ENCODE measurements at places on chromosomes 4 and X.

DNA sequence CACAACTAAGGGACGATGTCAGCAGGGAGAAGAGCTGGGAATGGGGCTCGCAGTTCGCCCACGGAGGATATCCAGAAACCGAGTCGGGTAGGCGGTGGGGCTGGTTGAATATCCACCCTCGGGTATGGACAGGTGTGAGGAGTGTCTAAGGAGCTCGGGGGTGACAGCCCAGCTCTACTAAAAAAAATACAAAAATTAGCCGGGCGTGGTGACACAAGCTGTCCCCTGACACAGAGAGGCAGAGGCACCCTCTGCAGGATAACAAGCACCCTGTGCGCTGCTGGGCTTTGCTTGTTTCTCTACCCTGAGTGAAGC, 12.2 kb upstream of the ASMTL start:
- no peak for DNase-seq

GRCh38 chr4:147284256-147284835, 196.6 kb upstream of the EDNRA start:
- DNase-seq, result no peak

- DNase-seq, result no peak
These were observed 19.5 kb downstream of the TMPRSS11E start for GRCh38 chr4:68466751-68467150.

DNA sequence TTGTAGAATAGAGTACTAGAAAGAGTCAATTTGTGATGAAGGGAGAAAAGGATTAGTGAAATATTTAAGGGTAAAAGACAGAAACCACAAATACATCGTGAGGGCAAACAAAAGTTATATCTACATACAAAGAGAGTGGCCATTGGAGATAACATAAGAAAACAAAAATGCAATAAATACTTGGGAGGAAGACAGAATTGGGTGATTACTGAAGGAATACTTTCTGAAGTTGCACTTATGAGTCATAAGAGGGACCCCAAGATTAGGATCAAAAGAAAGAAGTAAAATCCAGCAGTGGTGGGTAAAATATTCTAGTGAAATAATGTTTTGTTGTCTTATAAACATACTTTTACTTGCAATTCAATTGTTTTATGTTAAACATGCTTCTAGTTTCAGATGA, 53.7 kb downstream of the GLRA3 start:
- DNase-seq, result no peak

DNA sequence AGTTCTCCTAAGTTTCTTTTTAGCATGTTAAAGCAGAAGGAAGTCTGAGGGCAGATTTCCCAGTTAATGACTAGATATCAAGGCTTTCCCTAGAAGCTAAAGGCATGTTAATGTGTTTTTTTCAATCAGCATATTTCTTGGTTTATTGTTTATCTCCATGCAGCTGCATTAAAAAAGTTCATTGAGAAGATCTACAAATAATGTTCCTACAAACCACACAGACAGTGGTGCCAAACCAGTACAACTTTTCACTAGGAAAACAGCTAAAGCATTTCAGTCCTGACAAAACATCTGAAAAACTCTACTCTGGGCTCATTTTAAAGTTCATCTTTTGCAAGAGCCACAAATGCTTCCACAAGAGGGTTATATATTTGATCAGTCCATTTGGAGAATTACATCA, 320.0 kb downstream of the ADGRL3 start:
- DNase-seq, result no peak

DNA sequence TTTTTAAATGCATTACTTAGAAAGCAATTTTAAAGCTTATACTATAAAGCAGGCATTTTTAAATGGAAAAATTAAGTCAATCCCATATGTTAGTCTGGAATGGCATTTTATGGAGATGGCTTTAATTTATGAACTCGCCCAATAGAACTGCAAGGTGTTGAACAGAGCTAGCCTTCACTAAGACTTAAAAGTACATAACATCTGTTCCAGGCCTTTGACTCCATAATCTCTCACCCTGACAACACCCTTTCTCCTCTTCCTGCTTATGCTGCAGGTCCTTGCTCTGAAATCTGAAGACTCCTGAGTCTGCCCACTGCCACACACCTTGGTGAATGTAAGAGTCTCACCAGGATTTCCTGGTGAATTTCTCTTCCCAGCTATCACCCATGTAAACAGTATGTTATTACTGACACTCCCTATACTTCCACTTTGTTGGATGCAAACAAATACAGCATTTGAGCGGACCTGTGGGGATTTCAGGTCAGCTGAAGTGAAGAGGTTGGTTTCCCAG, 17.7 kb upstream of the SLC39A8 start:
- DNase-seq, result no peak

DNA sequence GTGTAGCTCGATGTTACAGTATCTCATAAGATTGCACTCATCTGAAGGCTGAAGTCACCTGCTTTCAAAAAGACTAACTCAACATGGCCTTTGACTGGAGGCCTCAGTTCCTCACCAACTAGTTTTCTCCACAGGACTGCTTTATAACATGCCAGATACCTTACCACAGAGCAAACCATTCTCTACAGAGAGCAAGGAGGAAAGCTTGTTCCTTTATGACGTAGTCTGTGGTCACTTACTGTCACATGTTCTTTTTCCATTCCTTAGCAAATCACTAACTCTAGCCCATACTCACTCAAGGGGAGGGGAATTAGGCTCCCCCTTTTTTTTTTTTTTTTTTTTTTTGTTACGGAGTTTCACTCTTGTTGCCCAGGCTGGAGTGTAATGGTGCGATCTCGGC, 3.2 kb downstream of the THAP9 start:
- DNase-seq, result no peak

- no peak for DNase-seq
These were observed 22.2 kb downstream of the WDR19 start for GRCh38 chr4:39204543-39204942.

DNA sequence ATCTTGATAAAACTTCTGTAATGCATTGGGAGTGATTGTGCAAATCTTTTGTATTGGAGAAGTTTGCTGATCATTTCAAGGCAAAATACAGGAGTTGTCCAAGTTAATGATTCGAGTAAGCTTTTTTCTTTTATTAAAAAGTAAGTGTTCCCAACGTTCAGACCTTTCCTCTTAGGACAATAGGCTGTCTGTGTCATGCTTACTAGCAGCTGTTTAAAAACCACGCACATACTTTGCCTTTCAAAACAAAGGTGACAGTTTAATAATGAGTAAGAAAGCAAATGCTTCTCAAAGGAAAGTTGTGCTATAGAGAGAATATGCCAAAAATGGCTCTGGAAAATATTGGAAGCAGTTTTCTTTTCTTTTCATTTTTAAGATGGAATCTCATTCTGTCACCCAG, 11.2 kb downstream of the TRAPPC11 start:
- no peak for DNase-seq

DNA sequence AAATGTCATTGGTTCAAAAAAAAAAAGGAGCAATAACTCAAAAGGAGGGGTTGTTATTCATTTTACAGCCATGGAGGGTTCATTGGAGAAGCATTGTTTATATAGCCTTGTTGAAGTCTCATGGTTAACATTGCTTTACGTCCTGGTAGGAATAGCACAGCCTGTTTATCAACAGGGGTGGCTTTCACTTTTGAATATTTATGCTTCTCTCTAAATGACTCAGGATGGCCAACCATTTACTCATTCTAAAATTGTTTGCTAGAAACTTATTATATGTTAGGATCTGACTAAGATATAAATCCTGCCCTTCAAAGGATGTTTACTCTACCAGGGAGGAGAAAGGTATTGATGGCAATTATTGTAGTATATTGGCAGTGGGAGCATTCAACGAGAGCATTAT, 534.1 kb upstream of the GALNTL6 start:
- DNase-seq, result no peak

GRCh38 chrX:15496824-15497223, 3.7 kb upstream of the PIR start:
- no peak for DNase-seq

DNA sequence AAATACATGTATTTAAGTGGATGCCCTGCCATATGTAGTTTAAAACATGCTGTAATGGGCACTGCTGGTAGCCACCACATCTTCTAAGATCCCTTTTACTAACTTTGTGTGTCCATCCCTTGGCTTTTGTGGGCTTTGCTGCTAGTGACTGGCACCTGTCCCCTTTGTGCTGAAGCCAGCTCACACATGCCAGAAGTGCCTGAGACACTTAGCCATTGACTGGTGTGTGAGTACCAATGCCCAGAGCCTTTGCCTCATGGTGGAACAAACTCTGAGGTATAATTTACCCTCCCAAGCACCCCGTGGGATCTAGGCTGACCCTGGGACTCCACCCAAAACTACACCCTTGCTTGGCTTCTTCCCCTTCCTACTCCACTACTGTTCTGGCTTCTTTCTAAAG, 33.0 kb downstream of the ARHGAP6 start:
- no peak for DNase-seq

DNA sequence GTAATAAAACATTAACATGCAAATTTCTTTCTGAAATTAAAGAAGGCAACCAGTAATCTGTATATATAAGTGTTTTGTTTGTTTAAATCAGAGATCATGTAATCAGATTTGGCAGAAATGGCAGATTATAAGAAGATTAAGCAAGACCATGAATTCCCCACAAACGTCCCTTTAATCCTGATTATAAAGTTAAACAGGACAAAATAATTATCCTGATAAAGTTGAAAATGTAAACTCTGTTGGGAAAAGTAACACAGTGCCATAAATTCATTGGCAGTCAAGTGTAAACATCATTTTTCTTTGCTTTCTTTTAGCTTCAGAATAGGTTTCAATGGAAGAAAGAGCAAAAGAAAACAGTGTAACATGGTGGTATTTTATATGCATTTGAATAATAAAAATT, 256.3 kb downstream of the KCNIP4 start:
- no peak for DNase-seq

- DNase-seq, result no peak
These were observed 113.2 kb upstream of the PPP2R3B start for GRCh38 chrX:499870-500364.

- DNase-seq, result no peak
These were observed 190.6 kb downstream of the DLG3 start for GRCh38 chrX:70635227-70635626.

GRCh38 chr4:80062527-80062926, 10.5 kb downstream of the ANTXR2 start:
- no peak for DNase-seq

DNA sequence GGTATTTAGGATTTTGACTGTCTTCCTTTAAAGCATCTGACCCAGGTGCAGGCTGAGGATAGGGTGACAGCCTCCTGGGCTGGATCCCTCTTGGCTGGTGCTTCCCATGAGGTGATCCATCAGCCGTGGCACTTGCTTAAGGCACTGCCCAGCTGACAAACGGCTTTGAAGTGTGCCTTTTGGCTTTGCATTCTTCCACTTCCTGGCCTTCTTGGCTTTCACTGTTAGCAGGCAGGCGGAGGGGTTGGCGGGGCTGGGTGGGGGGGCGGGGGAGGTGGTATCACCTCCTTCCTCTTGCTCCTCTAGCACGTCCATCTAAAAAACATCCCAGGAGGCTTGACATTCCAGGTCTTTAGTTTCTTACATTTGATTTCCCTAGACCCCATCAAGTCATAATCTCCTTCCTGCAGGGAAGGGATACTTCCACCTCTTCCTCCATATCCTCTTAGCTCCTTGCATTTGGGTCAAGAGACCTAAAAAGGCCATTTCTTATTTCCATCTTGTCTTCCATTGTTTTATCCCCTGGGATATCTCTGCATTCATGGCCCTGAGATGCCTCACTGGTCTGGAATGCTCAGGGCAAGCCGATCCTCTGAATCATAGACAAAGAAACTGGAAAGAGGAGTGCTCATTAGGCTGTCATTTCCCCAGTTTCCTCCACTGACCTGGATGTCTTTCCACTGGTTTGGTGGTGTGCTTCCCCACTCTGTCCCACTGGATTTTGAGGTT, 11.3 kb upstream of the APLN start:
- no peak for DNase-seq

GRCh38 chr4:2792711-2793585, at the start of gene SH3BP2:
Gene SH3BP2 (plus strand): TSS chr4:2793085. CDS start chr4:2820618, 27,533 bp downstream.
- DNase-seq, result peak; percentile 71

DNA sequence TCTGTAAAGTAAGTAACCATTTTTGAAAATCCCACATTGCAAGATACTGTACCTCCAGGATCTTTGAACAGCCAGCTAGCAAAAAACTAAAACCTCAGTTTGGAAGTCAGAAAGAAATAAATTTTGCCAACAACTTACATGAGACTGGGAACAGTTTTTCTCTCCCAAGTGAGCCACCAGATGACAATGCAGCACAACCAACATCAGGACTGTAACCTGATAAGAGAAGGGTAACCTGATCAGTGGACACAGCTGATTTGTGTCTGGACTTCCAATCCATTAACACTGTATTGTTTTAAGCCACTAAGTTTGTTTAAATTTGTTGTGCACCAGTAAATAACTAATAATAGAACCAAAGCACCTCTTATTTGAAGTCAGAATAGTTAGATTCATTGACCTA, 923.3 kb downstream of the FAT4 start:
- DNase-seq, result no peak

- no peak for DNase-seq
These were observed 36.6 kb downstream of the IGFBP7 start for GRCh38 chr4:57073559-57073958.

DNA sequence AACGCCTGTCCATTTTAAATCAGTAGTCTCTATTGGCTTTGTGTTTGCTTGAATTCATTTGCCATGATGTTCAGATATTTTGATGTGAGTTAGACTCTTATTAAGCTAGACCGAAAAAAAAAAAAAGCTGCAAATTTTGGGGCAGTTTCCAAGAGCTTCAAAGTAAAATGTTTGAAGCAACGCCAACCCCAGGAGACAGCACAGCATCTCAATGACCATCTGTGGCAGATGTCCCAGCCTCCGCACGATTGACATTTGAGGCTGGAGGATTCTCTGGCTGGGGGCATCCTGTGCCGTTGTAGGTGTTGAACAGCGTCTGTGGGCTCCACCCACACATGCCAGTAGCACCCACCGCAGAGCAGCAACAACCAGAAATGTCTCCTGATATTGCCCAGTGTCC, 17.1 kb upstream of the ARSF start:
- DNase-seq, result no peak

GRCh38 chrX:37825215-37825842, 22.0 kb downstream of the DYNLT3 start:
- peak; percentile 62 for DNase-seq

- DNase-seq, result no peak
These were observed 195.1 kb upstream of the ATP6AP2 start for GRCh38 chrX:40385682-40386081.

DNA sequence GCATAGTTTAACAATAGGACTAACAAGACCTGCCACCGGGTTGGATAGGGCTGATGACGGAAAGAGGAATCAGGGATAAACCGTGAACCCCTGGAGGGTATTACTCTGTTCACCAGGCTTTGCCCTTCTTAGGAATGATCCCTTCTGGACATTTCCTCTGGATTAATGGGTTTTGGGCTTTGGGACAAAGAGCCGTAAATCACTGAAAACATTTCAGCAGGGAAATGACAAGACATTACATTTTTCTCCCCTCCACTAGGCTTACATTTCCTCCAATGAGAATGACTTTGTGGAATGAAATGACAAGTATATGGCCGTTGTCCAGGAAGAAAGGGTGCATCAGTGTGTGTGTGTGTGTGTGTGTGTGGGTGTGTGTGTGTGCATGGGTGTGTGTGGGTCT, 25.9 kb upstream of the RBPJ start:
- DNase-seq, result no peak
